Mesendoderm (in vitro differentiated cells): ENCODE measurements at places on chromosomes 11 and 22.

- DNase-seq = no peak
These were observed 25.5 kb upstream of the SHISAL1 start for GRCh38 chr22:44338177-44338810.

DNA sequence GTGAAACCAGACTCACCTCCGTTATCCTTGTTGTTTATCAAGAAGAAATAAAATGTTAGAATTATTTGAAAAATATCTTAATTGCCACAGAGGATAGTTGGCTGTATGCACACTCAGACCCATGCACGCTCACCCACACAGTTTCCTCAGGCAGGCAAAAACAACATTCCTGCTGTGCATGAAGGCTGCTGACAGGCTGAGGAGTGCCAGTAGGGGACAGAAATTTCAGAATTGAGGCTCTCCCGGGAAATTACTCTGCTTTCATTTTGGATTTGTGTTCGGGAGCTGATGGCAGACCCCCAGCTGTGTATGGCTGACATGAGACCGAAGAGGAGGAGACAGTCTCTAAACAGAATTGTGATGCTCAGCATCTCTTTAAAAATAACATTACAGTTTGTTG, 87.5 kb downstream of the AMOTL1 start:
- no peak for DNase-seq

- DNase-seq = no peak
These were observed 5.5 kb upstream of the P2RY6 start for GRCh38 chr11:73266646-73267020.

DNA sequence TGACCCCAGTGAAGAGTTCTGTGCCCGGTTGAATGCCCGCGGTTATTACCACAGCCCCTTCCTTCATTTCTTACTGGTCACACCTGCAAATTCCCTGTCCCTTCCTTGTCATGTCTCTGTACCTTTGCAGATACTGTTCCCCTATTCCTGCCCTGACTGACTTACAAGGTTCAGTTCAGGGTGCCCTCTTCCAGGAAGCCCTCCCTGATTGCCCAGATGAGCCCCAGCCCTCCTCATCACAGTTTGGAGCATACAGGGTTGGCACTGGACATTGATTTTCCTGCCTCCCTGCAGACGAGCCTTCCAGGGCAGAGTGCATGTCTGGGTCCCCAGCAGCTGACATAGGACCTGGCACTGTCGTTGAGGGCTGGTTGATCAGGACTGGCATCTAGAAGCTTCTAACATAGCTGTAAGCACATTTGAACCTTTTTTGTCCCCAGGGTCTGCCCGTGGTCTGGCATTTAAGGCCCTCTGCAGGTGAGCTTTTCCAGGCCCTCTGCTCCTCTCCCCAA, 70.4 kb upstream of the SHISAL1 start:
- no peak for DNase-seq

DNA sequence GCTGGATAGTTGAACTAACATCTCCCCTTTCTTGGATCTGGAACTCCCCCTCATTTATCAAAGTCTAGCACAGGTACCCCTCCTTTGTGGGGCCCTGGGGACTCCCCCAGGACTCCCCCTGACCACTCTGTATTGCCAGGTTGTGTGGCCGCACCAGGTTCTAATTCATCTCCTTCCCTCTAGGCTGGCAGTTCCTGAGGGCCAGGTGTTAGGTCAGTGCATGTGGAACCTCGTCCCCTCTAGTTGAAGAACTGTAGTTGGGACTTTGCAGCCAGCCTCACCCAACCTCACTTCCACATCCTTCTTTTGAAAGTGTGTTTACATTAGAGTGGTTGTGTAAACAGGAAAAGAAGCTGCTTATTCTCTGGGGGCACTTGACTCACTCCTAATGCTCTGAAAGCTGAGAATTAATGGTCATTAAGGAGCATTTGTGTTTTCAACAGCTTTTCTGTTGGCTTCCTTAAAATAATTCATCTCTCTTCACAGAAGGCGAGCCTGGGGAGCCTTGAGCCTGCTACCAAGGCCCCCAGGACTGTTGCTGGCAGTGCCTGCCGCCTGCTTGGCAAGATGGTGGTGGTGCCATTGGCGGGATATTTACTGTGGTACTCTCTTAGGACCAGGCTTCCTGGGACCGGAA, 11.8 kb downstream of the UPB1 start:
- no peak for DNase-seq

- DNase-seq = no peak
These were observed 18.8 kb downstream of the VPS37C start for GRCh38 chr11:61142424-61142823.
